ENCODE measurements at places on chromosomes 6 and 20.

DNA sequence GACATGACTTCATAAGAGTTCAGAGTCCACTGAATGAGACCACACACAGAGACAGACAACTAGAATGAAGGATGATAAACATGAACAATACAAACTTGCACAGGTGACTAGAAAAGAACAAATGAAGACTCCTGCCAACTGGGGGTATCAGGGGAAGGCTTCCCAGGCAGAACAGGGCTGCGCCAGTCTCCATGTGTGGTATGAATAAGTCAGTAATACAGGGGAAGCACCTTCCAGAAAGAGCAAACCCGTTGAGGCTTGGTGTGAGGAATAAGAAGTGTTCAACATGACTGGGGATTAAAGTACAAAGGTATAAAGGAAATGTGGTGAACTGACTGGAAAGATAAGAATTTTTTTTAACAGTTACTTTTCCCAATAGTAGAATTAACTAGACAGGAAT, 3.7 kb upstream of the SLC17A2 start:
- no peak for DNase-seq

GRCh38 chr6:72286911-72287311, 335.0 kb upstream of the KCNQ5 start:
- no peak for DNase-seq

DNA sequence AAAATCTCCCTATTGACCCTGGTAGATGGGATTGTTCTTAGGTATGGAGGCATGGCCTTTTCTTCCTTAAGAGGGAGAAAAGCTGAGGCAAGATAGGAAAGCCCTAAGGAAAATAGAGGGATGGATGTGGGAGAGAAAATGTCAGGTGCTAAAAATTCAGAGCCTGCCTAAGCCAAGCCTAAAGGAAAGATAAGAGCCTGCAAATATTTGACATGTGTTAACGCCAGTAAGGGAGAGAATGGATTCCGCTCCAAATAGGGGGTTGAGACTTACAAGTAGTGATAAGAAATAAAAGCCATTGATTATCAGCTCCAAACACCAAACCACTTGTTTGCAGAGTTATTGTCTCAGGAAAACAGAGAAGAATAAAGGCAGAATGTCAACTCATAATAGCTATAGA, 533.6 kb downstream of the PTPRT start:
- no peak for DNase-seq

GRCh38 chr6:57262488-57262887, 40.4 kb upstream of the RAB23 start:
- no peak for DNase-seq

- peak; percentile 17 for DNase-seq
Observed at GRCh38 chr20:29427201-29428060, 1830.0 kb upstream of the DEFB115 start.

- DNase-seq, result no peak
Observed at GRCh38 chr6:100103194-100103593, 109.2 kb upstream of the MCHR2 start.

DNA sequence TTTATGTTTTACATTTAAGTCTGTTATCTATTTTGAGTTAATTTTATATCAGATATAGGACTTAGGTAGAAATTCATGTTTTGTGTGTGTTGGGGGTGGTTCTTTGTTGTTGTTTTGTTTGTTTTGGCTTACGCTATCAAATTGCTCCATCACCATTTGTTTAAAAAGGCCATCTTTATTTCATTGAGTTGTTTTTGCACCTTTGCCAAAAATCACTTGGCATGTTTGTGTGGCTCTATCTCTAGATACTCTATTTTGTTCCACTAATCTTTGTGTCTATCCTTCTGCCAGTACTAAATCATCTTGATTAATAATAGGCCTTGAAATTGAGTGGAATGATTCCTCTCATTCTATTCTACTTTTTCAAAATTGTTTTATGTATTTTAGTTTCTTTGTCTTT, 7.4 kb downstream of the CYP39A1 start:
- peak; percentile 64 for DNase-seq

- DNase-seq, result no peak
Observed at GRCh38 chr6:52533491-52533890, 43.4 kb downstream of the TRAM2 start.

GRCh38 chr6:38996676-38997075, 51.9 kb upstream of the GLP1R start:
- no peak for DNase-seq

DNA sequence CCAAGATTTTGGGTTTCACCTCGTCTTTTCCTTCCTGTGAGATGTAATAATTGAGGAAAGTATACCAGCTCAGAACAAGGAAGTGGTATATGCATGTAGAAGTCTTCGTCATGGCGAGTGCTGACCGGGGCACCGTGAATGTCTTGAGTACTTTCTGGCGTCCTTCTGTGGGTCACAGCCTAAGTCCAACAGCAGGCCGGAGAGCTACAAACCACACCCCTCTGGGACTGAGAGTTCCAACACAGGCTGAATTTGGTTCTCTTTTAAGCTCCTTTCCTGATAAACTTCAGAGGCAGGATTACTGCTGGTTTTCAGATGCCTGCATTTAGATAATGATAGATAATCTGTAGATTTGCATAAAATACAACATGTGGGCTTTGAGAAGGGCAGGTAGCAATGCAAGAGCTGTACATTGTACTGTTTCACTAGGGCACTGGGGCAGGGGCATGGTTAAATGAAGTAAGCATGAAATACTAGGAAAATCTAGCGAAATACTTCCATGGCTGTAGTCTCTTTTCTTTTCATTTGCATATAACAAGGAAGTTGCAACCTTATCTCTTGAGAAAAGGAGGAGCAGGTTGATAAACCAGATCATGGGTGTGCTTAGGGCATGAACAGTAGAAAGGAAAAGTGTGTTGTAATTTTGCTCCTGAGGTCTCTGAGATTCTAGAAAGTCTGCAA, at the start of gene ADTRP:
TSS of gene ADTRP (minus strand) at position 156 of the 681 bp plus-strand sequence. CDS start at position 112, 44 bp downstream.
- no peak for DNase-seq

DNA sequence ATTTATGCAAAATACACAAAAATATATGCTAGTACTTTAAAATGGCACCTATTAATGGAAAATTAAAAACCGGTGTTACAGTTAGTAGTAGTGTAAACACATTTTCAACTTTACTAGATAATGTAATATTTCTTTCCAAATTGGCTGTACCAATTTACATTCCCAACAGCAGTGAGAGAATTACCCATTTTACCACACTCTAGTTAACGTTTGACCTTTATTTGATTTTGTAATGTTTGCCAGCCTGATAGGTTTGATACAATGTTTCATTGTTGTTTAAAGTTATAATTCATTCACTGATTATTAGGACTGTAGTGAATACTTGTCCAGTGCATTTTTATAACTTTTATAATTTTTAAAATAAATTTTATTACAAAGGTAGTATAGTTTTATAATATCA, 182.1 kb downstream of the EYA4 start:
- DNase-seq, result no peak

- DNase-seq, result no peak
Observed at GRCh38 chr6:35642471-35643161, 46.1 kb downstream of the FKBP5 start.

DNA sequence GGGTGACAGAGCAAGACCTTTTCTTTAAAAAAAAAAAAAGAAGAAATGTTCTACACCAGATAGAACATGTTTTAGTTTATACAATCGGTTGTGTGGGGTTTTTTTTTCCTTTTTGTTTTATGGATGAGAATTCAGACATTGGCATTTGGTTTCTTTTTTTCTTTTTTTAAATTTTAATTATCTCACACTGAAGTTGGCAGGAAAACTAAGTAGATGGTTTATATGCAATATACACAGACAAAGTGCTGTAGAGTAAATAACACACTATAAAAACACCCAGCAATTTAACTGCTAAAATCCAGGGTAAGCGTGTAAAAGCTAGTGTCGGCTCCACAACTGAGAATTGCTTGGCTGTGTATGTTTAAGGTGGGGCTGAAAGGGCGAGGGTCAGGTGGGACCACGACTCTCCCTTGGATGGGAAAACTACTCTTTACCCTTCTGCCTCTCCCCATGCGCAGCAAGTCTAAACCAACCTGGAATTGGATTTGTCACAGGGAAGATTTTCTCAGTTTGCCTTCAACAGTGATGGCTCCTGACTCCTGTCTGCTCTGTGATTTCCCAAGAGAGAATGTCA, 147.1 kb upstream of the MARCKS start:
- DNase-seq, result no peak
